Colonic mucosa (tissue), 4 donors: ENCODE measurements at places on chromosomes 3 and 15.

DNA sequence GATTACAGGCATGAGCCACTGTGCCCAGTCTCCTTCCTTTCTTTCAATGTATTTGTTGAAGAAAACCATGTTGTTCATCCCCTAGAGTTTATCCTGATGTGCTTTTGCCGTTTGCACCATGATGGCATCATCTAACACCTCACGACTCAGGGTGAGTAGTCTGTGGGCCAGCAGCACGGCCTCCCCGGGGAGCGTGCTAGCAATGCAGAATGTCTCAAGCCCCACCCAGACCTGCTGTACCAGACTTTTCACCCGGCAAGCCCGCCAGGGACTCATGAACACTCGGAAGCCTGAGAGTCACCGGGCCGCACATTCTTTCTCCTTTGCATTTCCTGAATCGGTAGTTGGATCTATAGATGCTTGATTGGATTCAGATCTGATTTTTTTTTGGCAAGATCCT lies 64.6 kb downstream of the RPN1 start:
- DNase-seq: no peak

GRCh38 chr3:185087419-185087818 lies 65.4 kb downstream of the C3orf70 start:
- no peak for DNase-seq

GRCh38 chr3:133607816-133608215 lies 34.3 kb downstream of the CDV3 start:
- DNase-seq: no peak

GRCh38 chr3:101897013-101897412 lies 47.7 kb downstream of the NFKBIZ start:
- DNase-seq: no peak

- DNase-seq: no peak
Observed at GRCh38 chr15:80275961-80276360, 23.9 kb upstream of the CTXND1 start.

GRCh38 chr3:108610651-108611050 lies 21.1 kb downstream of the DZIP3 start:
- DNase-seq: no peak

DNA sequence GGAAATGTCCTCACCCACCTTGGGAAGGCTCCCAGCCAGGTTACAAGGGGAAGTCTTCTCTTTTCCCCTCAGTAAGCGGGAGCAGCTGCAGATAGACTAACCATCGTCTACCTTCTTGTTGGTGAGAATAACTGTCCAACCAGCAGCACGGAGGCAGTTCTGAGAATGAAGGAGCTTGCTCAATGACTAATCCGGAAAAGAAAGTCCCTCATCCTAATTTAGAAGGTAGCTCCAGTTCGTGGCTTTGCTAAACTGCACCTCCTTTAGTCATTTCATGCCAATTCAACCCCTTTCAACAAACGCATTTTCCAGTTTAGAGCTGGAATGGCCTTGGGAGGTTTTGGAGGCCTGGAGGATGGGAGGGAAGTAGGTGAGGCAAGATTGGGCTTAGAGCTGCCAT lies 527.4 kb upstream of the PROK2 start:
- DNase-seq: no peak

GRCh38 chr3:138434875-138435772 lies 708 bp downstream of the ESYT3 start:
- peak; percentile 18 for DNase-seq

DNA sequence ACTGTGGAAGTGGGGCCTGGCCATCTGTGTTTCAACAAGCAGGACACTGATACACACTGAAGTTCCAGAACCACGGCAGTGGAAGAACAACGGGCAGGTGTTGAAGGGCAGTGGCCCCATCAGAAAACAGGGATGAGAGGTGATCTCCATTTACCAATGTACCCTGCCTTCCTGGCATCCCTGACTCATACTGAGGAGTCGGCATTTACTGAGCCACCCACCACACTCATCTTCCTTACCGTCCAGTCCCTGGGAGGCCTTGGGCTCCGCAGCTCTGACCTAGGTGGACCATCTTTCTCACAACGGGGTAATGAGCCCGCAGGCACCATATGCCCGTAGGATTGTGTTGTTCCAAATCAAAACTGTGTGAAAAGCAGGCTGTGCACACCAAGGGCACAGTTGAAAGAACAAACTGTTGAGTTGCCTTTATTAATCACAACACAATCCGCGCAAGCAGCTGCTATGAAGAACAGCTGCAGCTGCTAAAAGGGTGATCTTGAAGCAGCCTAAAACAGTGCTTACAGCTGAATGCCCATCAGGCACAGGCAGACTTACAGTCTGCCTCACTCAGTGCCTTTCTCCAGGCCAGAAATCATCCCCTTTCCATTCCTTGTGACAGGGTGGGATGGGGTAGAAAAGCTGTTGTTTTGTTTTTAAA lies 12.9 kb downstream of the MB21D2 start:
- no peak for DNase-seq

GRCh38 chr15:71448688-71449114 lies 333.4 kb downstream of the THSD4 start:
- DNase-seq: peak; percentile 53

DNA sequence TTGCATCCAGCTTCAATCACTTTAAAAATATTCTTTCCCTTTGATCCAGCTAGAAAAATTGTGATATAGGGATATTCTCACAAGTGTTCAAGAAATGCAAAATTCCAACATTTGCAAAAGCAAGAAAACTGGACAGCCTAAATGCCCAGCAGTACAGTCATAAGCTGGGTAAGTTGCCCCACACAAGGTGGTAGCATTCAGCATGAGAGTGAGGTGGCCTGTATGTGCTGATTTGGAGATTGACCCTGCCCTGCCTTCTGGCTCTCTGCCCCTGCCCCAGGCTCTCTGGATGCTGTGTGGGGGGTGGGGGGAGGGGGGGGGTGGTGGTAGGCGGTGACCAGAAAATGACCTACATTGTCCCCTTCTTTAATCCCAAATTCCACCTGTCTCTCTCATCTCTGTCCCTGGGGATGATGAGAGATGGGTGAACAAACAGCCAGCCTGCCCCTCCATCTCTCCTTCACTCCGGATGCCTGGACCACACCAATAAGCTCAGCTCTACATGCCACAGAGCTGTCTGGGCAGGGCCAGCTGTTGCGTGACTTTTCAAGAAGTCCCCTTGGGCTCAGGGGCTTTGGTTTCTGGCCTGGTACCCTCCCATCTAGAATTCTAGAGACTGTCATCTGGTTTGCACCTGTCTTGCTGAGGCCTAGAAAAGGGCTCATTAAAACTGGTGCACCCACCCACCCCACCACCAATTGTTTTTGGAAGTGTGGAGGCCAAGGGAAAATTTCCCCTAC lies 42.2 kb downstream of the SLC28A1 start:
- DNase-seq: no peak

DNA sequence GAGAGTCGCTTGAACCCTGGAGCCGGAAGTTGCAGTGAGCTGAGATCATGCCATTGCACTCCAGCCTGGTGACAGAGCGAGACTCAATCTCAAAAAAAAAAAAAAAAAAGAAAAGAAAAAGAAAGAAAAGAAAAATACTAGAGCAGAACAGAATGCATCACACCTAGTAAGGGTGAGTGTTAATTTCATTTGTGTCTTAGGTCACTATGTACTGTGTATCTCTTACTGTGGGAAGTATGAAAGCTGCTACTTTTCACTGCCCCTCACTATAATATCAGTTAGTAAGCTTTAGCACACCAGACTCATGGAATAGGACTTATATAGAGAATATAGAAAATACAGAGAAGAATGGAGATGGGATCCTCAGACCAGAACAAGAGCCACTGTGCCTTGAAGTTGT lies 45.9 kb upstream of the RASA2 start:
- DNase-seq: no peak

DNA sequence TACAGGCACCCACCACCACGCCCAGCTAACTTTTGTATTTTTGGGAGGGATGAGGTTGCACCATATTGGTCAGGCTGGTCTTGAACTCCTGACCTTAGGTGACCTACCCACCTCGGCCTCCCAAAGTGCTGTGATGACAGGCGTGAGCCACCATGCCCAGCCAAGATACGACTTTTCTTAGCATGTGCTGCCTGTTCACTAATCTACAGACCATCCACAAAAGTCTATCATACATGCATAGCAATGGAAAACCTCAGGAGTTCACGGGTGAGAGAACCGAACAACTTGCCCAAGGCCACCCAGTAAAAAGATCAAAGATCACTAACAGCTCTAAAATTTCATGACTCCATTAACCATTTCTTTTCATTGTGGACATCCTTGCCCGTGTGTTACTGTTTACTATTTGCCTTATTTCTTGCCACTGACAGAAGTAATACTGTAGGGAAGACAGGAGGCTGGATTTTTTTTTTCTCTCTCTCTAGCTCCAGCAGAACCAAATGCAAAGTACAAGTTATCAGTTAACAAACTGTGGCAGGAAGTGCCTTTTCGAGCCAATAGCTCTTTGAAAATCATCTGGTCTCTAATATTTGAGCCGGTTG lies 92.3 kb downstream of the FOXP1 start:
- DNase-seq: no peak

DNA sequence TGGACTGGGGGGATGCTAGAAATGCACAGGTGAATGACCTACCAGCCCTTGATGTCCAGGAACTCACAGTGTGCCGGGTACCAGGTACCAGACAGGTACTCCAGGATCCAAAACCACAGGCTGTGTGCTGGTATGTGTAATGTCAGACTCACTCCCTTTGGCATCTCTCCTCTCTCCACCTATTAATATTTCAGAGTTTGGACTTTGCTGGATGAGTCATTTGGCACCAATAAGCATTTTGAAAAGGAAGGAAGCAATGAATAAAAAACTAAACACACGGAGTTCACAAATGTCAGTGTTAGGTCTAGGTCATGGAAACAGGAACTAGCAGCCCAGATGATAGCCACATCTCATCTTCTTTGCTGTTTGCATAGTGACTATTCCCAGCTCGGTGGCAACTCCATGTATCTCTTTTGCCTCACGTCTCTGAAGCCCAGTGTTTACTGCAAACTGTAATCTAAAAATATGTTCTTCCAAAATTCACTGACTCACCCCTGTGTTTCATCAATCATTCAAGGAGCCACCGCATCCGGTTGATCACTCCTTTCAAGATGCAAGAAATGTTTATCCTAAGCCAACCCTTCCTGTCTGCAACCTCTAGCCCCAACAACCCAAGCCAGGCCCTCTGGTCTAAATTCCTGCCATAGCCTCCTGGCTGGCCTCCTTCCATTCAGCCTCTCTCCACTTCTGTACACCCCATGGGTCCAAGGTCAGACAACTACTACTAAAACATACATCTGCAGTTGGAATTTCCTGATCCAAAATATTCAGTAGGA lies 8.4 kb downstream of the ITGB5 start:
- peak; percentile 29 for DNase-seq

GRCh38 chr3:168025076-168025475 lies 70.6 kb downstream of the GOLIM4 start:
- no peak for DNase-seq

DNA sequence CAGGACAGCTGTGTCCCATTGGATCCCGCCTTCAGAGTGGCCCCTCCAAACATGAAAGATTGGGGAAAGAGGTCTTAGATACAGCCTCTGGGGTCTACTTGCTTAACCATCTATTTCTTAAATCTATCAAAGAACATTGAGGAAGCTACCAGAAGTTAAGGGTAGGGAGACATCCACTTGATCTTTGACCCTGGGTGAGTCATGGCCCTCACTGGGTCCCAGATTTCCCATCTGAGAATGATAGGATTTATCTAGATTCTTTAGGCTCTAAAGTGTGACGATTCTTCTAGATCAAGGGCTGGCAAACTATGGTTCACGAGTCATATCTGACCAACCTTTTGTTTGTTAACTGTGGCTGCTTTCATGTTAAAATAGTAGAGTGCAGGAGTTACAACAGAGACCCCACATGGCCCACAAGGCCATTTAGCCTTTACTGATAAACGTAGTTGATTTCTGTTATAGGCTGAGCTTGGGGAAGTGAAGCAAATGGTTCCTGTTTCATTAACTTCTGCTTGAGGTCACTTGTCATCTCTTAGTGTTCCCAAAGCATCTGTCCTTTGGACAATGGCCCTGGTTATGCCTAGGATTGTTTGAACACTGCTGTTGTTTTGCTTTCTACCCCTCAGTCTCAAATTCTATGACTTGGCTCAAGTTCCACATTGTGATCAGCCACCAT lies 8.0 kb downstream of the MUC13 start:
- DNase-seq: no peak

DNA sequence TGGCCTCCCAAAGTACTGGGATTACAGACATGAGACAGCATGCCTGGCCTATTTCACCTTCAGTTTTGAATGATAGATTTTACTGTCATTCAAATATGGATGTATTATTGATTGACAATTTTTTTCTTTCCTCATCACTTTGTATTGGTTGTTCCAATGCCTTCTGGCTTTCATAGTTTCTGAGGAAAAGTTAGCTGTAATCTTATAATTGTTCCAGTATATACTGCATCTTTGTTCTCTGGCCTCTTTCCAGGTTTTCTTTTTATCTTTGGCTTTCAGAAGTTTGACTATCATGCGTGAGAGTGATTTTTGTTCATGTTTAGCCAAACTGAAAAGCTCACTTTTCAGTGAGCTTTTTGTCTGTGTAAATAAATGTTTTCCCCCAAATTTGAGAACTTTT lies 157.1 kb downstream of the RSRC1 start:
- no peak for DNase-seq

DNA sequence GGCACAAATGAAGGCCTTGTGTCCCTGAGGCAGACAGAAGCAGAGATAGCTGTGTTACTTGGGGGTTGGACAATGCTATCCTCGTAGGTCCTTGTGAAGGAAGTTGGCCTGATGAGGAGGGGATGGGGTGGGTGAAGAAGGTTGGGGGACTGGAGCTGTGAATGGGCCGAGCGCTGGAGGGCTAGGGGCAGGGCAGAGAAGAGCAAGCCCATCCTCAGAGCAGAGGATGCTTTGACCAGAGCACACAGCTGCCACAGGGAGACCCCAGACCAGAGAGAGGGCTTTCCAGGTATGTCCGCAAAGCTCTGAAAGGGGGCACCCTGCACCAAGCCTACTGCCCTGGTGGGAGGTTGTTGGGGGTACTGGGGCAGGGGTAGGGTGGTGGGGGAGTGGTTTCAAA lies 5.7 kb upstream of the TBC1D2B start:
- DNase-seq: no peak

GRCh38 chr15:61759639-61760038 lies 300.6 kb downstream of the VPS13C start:
- DNase-seq: no peak

DNA sequence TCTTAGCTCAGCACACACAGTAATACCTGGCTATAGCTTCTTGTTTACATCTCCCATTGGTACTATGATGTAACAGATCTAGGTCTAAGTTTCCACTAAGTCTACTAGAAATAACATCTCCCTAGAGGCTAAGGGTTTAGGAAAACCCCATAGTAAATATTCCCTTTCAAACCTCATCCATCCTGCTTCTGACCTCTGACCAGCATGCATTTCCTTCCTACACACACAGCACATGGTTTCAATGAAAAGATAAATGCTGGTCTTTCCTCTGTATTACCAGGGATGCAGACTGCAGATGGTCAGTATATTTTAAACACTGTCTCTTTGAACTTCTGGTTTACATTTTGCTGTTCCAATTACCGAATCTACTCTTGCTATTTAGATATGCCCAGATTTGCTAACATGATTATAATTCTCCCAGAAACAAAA lies 96.6 kb downstream of the EFL1 start:
- no peak for DNase-seq

- no peak for DNase-seq
Observed at GRCh38 chr15:75063889-75064288, 40.5 kb downstream of the PPCDC start.

GRCh38 chr15:28978661-28979060 lies 92.9 kb downstream of the APBA2 start:
- DNase-seq: no peak

GRCh38 chr3:14284694-14285547 lies 106.3 kb downstream of the LSM3 start:
- DNase-seq: no peak

- DNase-seq: peak; percentile 43
Observed at GRCh38 chr3:170355738-170356595, 1.5 kb upstream of the SKIL start.
